ENCODE measurements at places on chromosomes 1 and 21.

GRCh38 chr1:157540160-157540748 lies 12.1 kb downstream of the FCRL5 start:
- DNase-seq = no peak

GRCh38 chr1:20172033-20172590 lies 13.8 kb upstream of the UBXN10 start:
- DNase-seq = no peak

GRCh38 chr1:198119906-198120305 lies 36.9 kb upstream of the NEK7 start:
- DNase-seq = no peak

GRCh38 chr1:26287033-26287711 lies 7.3 kb downstream of the SH3BGRL3 start:
- DNase-seq = peak; percentile 90

- DNase-seq = no peak
These were observed 26.6 kb upstream of the TMEM61 start for GRCh38 chr1:54953846-54954245.

DNA sequence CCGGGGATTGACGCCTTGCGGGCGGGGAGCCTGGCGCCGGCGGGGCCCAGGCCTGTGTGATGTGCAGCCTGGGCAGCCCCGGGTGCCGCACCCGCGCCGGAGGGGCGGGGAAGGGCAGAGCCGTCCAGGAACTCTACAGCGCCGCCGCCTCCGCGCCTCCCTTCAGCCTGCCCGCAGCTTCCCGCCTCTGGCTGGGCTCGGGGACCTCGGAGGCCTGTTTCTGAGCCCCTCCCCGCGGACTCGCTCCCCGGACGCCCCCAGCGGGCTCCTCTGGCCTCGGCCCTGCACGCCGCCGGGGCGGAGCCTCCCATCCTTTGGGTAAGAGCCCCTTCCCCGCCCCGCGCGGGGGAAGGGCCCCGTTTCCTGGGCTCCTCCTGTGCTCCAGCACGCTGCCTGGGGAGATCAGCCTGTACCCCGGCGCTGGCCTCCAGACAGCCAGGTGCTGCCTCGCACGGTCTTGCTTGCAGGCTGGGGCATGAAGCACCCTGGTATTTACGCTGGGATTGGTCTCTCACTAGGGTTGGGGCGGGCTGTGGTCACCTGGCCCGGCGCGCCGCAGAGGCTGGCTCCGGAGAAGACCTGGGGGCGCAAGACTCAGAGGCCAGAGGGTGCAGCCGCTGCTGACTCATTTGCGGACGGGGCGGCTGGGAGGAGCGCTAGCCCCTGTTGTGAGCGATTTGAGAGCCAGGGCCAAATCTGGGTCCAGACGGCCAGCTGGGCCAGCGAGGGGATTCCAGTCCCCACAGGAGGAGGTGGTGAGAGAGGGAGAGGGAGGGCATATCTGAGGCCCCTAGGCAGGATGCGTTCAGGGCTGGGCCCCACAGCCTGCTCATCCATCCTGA lies 5.7 kb upstream of the ACOT11 start:
- peak; percentile 97 for DNase-seq

DNA sequence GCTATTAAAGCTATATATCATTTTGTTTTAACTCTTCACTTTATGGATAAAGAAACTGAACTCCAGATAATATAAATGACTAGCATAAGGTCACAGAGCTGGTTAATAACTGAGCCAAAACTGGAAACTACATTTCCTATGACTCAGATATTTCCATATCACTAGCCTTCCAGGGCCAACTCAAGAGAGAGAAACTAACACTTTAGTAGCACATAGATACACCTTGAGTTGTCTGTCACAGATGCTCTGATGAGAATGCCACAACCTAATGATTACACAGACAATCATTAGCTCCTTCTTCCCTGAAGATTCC lies 40.7 kb downstream of the NME7 start:
- DNase-seq = no peak

DNA sequence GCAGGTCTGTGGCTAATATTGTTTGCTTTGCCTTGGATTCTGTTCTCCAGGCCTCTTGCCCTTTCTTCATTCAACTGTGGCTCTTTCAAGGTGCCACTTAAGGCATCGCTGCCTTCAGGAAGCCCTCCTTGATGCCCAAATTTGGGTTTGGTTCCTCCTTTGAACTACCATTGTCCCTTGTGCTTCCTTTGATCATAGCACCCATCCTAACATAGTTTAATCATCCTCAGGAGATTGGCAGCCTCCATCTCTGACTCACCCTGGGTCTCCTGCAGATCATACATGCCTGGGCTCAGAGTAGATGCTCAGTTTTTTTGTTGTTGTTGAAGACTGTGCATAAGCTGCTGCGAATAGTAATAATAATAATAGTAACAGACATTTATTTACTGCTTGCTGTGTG lies 54.4 kb upstream of the ACOT11 start:
- no peak for DNase-seq

- no peak for DNase-seq
These were observed 34.0 kb downstream of the GLIS1 start for GRCh38 chr1:53704804-53705445.

GRCh38 chr1:227415115-227415790 lies 97.0 kb upstream of the CDC42BPA start:
- no peak for DNase-seq

DNA sequence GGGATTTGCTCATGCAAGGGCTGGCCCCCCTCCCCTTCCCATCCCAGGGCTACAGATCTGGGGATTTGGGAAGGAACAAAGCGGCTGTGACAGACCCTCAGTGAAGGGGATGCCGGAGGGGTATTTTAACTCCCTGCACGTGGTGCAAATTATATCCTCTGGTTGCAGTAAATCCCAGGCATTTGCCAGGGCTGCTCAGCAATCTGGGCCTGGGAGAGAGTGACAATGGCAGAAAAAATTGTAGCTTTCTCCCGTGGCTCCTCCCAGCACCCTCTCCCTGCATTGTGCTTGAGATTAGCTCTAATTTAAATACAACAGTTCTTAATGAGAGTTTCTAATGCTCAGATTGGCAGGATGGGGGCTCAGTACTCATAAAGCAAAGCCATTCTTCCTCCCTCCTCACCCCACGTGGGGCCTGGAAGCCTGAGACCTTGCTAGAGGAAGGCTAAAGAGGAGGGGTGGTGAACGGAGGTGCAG lies 129.9 kb upstream of the CD34 start:
- no peak for DNase-seq

DNA sequence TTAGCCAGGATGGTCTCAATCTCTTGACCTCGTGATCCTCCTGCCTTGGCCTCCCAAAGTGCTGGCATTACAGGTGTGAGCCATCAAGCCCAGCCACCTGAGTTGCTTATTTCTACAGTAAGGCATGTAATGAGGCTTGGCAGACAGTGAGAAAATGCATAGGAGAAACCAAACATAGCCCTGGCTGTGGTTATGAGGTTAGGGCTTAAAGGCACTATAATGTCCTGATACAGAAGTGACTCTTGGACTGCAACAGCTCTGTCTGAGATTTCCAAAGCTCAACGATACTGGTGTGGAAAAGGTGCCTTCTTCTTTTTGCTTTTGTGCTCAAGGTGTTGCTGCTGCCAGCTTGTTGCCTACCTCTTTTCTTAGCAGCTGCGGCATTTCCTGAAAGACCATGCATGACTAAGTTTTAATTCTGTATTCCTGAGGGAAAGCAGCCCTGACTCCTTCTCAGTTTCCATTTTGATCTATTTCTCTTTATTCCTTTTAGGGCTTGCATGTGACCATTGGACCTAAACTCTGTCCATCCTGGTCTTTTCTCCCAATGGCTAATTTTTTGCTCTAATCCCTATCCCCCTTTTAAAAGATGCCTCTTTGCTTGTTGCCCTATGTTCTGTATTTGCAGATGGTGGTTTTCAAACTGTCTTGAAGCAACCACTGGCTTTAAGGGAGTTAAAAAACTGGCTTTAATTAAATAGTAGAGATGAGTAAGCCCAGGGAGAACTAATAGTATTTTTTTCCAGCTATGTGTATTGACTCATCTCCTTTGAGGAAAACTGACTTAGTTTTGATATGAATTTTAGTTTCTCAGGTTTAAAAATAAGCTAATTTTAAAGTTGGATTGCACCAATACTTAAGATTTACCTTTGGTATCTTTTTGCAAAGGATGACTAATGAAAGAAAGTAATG lies 70.3 kb downstream of the KIF1B start:
- no peak for DNase-seq

DNA sequence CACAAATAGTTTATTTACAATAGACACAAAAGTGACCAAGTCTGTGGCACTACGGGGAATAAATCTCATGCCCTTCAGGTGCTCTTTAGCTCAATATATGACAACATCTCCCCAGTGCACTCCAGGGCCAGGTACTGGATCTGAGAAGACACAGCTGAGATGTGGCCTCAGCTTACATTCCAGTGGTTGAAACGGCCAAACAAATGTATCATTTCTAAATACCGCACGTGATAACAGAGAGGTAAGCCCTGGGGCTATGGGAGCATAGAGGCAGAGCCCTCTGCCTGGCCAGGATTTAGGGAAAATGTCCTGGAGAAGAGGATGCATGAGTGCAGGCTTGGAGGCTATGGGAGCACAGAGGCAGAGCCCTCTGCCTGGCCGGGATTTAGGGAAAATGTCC lies 630.5 kb downstream of the SMYD3 start:
- no peak for DNase-seq

DNA sequence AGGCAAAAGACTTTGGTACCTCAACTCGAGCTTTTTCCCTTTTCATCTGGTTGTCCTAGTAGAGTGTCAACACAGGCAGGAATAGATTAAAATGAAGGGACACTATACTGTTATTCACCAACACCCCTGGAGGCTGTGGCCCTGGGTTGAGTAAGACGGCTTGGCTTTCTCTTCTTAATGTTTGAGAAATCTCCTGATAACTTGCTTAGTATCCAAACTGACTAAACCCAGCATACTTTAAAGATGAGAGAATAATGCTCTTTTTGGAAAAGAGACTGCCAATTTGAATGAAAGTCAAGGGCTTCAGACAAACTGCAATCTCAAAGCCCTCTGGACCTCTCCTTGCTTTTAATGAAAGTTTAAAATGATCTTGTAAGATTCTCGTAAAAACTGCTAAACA lies 2.6 kb upstream of the SLC30A1 start:
- DNase-seq = no peak

GRCh38 chr1:160646711-160647328 lies at the start of gene SLAMF1:
Gene SLAMF1, minus strand, starts transcription at chr1:160647044. Its CDS starts 99 bp downstream, at chr1:160646945.
- peak; percentile 53 for DNase-seq

- no peak for DNase-seq
These were observed 11.1 kb downstream of the PTP4A2 start for GRCh38 chr1:31926853-31927660.

DNA sequence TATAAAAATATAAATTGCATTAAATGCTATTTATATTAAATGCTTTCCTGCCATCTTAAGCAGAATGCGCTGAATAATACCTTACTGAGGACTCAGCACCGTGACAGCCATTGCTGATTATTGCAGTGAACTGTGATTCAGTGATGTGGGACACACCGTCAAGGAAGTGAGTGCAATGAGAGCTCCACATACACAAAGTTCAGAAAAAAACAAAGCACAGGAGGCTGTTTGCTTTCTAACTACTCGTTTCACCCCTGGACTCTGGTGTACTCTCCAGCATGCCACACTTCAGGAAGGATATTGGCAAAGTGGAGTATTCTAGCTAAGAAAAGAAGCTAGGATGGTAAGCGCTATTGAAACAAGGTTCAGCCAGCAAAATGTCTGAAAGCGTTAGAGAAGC lies 57.4 kb upstream of the CXADR start:
- DNase-seq = no peak

DNA sequence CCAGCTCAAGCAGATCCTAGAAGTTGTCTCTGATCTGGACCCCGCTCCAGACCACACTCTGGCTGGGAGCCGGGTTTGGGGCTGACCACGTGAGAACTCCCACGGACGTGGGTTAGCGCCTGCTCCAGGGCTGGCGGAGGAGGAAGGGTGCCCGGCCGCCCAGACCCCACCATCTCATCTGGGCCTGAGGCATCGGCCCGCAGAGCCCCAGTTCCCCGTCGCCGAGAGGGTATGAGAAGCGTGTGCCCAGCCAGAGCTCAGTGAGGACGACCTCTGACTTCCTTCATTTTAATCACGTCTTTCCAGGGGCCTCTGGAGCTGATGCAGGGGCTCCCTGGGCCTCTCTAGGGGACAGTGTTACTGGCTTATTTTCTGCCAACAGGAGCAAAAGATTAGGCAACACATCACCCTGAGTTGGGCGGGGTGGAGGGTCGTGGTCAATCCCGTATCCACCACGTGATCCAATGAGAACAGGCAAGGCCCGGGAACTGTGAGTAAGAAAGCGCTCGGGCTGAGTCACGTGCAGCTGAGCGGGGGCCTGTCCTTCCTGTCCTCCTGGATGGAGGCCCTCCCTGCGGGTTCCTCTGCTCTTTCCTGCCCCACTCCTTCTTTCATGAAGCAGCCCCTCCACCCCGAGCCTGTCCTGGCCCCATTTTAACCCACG lies 81.1 kb downstream of the SIK1 start:
- peak; percentile 83 for DNase-seq

DNA sequence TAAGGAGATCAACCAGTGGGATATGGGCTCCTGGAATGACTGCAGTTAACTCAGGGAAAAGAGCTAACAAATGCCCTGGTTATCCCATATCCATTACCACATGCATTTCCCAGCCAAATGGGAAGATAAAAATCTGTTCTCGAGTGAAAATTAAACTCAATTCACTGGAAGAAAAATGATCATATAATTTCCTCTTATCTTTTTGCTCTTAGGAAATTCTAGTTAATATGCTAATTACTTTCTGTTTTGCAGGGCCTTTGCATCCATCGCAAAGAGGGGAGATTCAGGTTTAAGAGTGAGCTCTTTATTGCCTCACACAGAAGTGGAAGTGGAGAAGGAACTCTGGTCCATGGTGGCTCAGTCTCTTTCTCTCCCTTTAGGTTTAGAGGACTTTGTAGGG lies 3.9 kb upstream of the IL24 start:
- DNase-seq = no peak

- DNase-seq = peak; percentile 22
These were observed 433 bp upstream of the DMBX1 start for GRCh38 chr1:46489169-46489637.

- DNase-seq = no peak
These were observed 113.4 kb upstream of the RAVER2 start for GRCh38 chr1:64631346-64632034.

DNA sequence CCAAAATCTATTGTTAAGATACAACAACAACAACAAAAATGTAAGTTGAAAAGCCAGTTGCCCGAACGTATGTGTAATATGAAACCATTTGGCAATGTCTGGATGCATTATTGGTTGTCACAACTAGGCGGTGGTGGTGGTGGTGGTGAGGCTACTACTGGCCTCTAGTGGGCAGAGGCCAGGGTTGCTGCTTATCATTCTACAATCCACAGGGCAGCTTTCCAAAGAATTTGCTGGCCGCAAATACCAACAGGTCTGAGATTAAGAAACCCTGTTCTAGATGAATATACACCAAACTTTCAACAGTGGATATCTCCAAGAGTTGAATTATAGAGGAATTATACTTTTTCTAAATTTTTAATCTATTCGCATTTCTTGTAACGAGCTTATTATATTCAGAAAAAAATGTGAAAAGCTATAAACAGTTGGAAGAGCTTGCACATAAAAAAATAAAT lies 26.8 kb upstream of the ZNF697 start:
- peak; percentile 69 for DNase-seq

- DNase-seq = peak; percentile 45
These were observed 490.8 kb upstream of the ADGRL4 start for GRCh38 chr1:79497193-79497773.

- DNase-seq = no peak
These were observed 95.0 kb upstream of the PPP2R5A start for GRCh38 chr1:212190169-212190568.

GRCh38 chr1:194367121-194367520 lies 1180.7 kb upstream of the B3GALT2 start:
- DNase-seq = no peak

GRCh38 chr1:46067652-46068051 lies 64.8 kb downstream of the PIK3R3 start:
- no peak for DNase-seq

Measured in NB4 (cell line).